Activated naive CD8-positive, alpha-beta T cell treated with anti-CD3 and anti-CD28 coated beads, Interleukin-2, amount 50 U/mL, for 16 hours (primary cell): ENCODE measurements at places on chromosomes 7 and 10.
A peak's percentile ranks its signal among the peaks of the same experiment; 100 is the strongest.

GRCh38 chr10:69497231-69497561 is 45.9 kb downstream of the TSPAN15 start:
- no peak for DNase-seq

- DNase-seq, result no peak
These were observed at the start of gene GDF10 for GRCh38 chr10:47299611-47300428. Gene GDF10, plus strand, starts transcription at chr10:47300197. Its CDS starts 455 bp downstream, at chr10:47300652.

GRCh38 chr7:39908973-39909372 is 41.1 kb upstream of the CDK13 start:
- DNase-seq, result no peak

DNA sequence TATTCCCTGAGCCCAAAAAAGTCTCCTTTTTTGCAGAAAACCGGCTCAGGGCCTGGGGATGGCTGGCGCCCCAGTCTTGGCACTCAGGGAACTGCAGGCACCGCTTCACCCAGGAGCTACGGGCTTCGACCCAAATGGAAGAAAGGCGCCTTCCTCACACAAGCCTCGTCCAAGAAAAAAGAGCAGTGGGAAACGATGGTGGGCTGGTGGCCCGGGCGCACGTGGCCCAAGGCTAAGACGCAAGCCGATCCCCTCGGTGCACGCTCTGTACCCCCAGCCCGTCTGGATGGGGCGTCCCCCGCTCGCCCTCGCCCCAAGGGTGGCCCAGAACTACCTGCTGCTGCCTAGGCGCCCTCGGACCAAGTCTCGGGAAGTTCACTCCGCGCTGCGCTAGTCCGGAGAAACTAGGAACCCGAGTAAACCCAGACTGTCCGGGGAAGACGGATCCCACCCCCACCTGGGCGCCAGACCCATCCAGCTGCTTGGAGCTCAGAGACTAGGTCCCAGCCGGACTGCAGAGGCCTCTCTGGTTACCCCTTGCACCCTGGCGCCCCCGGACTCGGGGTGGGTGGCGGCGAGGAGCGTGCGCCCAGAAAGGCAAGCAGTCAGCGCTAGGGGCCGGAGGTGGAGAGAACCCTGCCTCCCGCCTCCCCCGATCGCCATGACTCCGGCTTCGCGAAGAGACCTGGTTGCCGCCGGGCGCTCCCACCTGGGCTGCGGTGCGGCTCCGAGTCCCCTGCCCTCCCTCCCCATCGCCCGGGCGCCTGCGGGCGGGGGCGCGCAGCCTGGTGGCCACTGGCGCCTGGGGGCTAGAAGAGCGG is 76.4 kb downstream of the CALN1 start:
- DNase-seq, result no peak

DNA sequence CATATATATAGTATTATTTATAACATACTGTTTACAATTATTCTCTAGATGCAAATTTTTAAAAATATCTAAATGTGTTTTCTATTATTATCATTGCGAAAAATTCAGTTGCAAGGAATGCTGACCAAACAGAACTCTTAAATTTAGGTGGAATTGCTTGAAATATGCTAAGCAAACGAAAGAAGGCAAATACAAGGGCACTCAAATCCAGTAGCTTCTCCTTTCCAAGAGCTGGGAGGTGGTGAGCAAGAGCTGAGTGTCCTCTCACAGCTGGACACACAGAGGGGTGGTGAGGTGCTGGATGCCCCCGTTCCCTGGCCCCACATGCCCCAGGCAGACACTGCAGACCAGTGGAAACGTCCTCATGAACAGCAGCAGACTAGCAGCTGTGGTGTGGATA is 166.0 kb downstream of the TAX1BP1 start:
- DNase-seq, result no peak

GRCh38 chr7:147650991-147651390 is 939.6 kb upstream of the C7orf33 start:
- no peak for DNase-seq

GRCh38 chr7:38819463-38819862 is 89.5 kb downstream of the VPS41 start:
- no peak for DNase-seq

GRCh38 chr10:22714479-22715289 is at the start of gene PIP4K2A:
Gene PIP4K2A, minus strand, starts transcription at chr10:22714578. Its CDS starts 252 bp downstream, at chr10:22714326.
- DNase-seq, result peak; percentile 55

DNA sequence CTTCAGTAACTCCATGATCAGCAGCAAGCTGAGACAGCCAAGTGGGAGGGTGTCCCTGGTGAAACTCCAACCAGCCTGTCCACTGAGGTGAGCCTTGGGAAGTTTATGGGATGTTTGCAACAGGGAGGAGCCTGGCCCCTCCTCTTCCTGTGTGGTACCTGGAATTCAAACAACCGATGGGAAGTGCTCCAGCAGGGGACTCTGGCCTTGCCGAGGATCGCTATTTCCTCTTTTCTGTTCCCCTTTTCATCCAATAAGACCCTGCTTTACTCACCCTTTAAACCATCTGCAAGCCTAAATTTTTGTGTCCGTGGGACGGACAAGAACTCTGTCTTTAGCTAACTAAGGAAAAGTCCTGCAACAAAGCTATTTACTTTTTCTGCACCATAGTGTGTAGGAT is 491.1 kb upstream of the ZMIZ1 start:
- no peak for DNase-seq

DNA sequence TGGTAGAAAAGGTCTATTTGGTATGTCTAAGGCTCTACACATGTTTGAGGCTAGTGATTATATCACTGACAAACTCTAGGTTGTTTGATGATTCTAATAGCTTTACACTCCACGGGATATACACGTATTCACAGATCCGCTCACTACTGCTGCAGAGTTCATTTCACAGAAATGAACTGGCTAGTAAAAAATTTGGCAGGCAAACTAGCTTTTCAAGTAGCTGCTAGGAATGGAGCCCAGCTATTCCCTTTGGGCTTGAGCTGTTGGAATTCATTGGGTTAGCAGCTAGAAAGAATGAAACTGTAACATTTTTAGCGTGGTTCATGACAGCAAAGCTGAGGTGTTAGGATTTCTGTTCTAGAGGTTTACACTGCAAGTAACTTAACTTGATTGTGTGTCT is 37.6 kb downstream of the R3HCC1L start:
- DNase-seq, result no peak

DNA sequence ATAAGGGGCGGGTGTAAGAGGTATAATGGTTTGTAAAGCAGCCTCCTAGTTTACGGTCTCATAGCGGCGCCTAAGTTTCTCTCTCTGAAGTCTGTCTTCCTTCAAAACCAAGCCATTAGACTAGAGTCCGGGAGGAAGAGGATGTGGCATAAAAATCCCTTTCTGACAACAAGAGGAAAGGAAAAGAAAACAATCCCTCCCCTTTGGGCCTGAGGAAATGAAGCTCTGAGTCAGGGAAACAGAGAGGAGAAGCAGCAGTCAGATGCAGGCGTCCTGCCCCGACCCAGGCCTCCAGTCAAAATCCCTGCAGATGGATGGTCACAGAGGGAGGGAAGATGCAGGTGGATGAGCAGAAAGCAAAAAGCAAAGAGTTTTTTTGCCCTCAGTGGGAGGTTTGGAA is 23.7 kb downstream of the PARP12 start:
- no peak for DNase-seq

DNA sequence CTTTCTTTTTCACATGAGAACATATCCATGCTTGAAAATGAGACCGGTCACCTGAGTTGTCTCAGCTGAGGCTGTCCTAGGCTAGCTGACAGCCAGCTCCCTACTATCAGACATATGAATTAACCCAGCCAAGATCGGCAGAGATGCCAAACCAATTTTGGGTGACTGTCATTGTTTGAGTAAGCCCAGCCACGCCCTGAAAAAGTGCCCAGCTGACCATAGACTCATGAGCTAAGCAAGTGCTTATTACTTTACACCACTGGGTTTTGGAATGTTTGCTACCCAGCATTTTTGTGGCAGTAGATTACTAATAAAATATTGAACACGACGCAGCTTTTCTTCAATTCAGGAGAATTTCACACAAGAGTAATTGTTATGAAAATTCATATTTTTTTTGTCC is 265.2 kb upstream of the LYZL1 start:
- no peak for DNase-seq

- DNase-seq, result no peak
These were observed 619.8 kb upstream of the GALNT17 start for GRCh38 chr7:70512144-70512543.

DNA sequence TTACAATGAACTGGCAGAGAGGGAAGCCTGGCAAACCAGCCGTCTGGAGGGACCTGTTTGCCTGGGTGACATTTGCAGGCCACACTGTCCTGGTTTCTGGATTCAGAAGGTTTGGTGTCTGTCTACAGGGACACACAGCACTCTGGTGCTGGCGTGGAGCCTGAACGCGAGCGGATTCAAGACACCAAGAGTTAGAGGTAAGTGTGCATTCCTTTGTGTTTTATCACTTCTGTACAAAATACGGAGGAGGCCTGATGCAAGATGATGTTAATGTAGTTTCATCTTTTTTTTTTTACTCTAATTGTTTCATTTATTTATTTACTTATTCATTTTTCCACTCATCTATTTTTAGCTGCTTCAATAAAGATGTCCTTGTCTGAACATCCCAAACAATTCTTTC is 485.3 kb upstream of the ADARB2 start:
- DNase-seq, result no peak

- no peak for DNase-seq
These were observed 254.7 kb upstream of the NFE2L3 start for GRCh38 chr7:25897261-25897782.

- DNase-seq, result no peak
These were observed 369.3 kb downstream of the CALN1 start for GRCh38 chr7:72042855-72043254.
